Lower lobe of right lung (tissue), 2 donors: ENCODE measurements at places on chromosomes 6 and 20. TPM values are rescaled to one million over a fixed set of nuclear protein-coding genes. Genes with fewer than 3 reads are reported as not detected.

GRCh38 chr6:36722365-36722764 lies 24.7 kb downstream of the RAB44 start:
- DNase-seq = peak; percentile 20

- DNase-seq = no peak
Observed at GRCh38 chr20:40680161-40680959, 8.7 kb downstream of the MAFB start.

GRCh38 chr20:24694157-24694726 lies 224.8 kb downstream of the SYNDIG1 start:
- DNase-seq = no peak

- DNase-seq = no peak
Observed at GRCh38 chr20:44924541-44924940, 14.7 kb downstream of the PABPC1L start.

GRCh38 chr20:12252793-12253192 lies 335.1 kb downstream of the BTBD3 start:
- no peak for DNase-seq

LTV1 gene
- 22.5 TPM for total RNA-seq
